Effector CD8-positive, alpha-beta T cell (primary cell): ENCODE measurements at places on chromosomes 1 and 21.

GRCh38 chr1:234246638-234247116, 126.6 kb upstream of the COA6 start:
- no peak for DNase-seq

DNA sequence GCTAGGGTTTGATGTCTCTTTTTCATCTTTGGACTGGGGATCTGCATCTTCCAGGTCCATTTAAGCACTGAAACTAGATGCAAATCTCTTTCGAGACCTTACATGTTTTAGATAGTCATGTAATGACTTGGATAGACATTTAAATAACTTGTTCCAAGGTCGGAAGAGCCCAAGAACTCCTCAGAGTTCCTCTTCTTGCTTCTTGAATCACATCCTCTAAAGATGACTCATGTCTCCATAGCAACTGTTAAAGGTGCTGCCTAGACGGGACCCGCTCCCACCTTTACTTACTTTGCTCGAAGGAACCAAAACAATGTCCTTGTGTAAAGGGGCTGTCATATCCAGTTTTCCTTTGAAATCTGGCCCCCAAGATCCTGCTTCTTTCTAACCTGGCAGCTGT, 130.0 kb downstream of the EDEM3 start:
- no peak for DNase-seq

GRCh38 chr1:93093332-93094006, 14.4 kb downstream of the MTF2 start:
- no peak for DNase-seq

DNA sequence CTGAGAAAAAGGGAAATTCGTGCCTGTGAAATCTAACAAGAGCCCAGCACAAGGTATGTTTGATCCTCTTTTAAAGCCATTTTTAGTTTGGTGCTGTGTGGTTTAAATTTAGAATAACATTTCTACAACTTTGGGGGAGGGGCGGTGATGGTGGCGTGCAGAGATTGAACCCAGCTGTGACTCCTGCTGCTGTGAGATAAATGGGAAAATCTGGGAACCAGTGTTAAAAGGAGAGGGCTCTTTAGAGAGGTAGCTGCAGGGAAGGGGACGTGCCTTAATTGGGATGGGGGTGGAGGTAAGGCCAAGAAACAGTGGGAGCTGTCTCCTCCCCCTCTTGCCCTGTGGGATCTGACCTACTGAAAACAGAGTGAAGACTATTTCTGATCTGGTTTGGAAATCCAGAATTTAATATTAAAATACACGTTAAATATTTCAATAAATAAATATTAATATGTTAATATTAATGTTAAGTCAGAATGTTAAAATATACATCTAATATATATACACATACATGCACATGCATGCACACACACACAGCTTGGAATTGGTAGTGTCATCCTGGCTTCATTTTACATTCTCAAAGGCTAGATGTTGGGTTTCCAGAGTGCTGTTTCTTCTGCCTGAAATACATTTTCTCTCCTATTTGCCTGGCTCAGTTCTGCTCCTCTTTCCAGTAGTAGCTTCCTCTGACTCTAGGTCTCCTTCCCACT, 30.1 kb upstream of the DNAJC6 start:
- DNase-seq, result no peak

DNA sequence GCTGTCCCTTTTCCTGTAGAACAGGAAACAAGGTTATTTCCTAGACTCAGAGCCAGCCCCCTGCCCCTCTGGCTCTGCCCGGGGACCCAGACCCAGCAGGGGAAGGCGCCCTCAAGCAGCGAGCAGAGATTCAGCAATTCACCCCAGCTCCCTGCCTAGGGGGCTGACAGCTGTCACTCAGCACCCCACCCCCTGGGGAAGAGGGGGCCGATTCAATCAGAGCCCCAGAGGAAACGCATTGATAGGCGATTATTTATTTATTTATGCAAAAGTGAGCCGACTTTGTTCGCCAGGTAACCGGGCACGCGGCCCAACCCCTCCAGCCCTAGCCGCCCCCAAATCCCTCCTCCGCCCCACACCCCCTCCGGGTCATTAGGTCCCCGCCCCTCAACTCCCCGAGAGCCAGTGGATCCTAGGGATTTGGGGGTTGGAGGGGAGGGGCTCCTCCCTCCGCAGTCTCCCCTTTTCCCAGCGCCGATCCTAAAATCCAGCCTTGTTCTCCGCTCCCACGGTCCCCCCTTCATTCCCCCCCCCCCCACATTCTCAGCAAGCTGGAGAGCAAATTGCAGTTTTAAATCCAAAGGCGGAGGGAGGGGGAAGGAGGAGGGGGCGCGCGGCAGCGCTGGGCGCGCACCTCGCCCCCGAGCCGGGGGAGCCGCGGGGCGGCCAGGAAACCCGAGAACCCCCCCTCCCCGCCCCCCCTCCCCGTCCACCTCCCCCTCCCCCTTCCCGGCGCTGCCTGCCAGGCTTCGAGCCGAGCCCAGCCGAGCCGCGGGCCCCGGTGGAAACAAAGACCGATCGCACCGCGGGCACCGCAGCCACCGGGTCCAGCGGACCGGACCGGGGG, 1.3 kb downstream of the AHDC1 start:
- DNase-seq, result peak; percentile 17

DNA sequence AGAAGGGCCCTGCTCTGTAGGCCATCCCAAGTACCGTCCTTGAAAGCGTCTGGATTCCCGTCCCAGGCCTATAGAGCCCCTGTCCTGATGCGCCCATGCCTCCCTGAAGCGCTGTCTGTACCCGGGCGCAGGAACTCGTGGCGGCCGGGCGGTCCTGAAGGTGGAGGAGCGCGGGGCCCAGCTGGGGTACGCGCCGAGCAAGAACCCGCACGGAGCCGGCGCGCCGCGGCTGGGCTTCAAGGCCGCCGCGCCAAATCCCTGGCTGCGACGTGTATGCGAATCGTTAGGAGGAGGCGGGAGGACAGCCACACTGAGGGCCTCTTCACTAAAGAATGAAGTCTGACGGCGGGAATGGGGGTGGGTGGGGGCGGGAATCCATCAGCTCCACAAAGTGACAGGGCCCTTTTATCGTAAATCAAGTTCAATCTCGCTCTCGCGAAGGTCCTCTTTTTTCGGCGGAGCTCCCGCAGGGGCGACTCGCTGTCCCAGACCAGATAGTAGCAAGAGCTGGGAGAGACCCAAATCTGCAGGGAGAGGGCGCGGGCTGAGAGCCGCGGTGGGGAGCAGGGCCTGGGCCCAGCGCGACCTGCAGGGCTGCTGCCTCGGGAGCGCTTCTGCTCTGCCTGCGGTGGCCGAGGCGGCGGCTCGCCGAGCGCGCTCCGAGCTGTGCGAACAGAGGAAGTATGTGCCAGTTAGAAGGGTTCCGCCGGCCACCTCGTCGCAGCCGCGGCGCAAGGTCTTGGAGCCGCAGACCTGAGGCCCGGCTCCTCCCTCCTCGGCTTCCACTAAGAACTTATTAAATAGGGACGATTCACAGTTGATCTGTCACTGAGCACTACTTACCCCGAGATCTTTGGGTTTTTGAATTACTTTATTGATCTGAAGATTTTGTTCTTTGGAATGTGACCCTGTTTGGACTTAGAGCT, 10.4 kb downstream of the BARHL2 start:
- DNase-seq, result no peak

DNA sequence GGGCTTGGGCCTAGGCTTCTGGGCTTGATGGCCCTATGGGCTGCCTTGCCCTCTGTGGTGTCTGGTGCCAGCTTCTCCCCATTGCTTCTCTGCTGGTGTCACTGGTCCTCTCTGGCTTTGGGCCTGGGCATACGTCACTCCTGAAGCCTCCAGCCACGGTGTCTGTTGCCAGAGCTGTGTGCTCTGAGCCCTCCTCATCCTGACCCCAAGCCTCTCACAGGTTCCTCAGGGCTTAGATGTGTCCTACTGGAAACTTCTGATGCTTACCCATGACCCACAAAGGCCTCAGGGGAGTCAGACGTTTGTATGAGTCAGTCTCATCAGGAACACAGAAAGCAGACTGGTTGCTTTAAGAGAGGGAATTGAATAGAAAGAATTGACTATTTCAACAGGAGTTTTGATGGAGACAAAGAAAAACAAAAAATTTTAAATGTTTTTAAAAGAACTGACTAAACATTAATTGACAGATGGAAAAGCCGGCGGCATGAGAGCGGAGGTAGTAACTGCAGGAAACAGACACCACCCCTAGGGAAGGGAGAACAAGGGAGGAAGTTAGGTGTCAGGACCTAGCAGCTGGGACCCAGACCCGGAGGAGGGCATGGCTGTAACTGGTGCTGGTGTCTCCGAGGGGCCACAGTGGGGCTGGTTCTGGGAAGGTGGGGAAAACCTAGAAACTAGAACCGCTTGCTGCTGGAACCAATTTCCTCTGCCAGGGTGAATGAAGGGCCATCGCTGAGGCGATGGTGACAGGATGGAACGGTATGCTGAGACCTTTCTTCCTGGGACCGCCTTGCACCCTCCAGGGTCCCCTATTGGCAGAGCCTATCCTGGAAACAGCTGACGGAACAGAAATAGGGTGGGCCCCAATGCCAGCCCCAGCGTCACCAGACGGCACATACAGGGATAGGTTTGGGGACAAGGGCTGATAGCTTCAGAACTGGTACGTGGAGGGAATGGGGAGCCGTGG, 40.0 kb upstream of the CITED4 start:
- DNase-seq, result no peak

GRCh38 chr1:182889997-182890396, 50.9 kb downstream of the DHX9 start:
- no peak for DNase-seq

DNA sequence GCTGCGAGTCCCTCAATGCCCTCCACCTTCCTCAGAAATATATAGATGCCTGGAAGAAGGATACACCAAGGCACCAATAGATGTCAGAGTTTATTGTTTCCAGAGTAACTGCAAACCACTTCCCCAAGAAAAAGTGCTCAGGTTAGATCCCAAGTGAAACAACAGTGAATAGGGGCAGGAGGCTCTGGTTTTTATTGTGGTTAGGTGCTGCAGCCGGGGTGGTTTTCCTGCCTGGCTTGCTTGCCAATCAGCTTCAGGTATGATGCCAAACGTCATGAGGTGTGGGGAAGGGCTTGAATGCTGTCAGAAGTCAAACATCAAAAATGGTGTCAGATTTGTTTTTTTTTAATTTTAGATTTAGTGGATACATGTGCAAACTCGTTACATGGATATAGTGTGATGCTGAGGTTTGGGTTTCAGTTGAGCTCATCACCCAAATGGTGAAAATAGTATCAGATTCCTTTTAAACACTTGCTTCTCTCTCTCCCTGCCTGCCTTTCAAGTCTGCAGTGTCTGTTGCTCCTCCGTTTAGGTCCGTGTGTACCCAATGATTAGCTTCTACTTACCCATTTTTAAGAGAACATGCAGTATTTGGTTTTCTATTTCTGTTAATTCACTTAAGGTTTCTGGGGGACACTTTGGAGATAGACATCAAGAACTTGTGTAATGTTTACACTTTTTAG, 1317.0 kb downstream of the MRPL39 start:
- peak; percentile 19 for DNase-seq

- DNase-seq, result no peak
Measured at GRCh38 chr1:54928327-54928726, 41.3 kb upstream of the DHCR24 start.

DNA sequence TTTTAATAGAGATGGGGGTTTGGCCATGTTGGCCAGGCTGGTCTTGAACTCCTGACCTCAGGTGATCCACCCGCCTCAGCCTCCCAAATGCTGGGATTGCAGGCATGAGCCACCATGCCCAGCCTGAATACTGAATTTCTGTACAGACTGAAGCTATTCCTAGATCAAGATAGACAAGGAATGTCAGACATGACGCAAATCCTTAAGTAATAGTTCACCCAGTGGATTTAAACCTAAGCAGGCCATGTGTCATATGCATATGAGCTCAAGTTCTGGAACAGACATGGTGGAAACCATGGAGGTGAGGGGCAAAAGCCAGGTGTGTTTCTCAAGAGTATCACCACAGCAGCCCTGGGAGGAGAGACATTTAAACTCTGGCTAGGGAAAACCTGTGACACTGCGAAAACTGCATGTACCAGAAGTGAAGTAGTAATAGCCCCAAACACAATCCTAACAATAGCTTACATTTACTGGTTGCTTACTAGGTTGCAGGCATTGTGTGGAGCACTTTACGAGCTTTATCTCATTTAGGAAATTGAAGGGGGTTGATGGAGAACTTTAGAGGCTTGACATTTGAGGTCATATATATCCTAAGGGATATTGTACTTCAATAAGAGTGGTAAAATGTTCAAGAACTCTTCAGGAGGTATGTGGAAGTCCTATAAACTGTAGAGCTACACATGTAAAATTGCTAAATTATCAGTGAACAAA, 31.7 kb upstream of the MAN1A2 start:
- DNase-seq, result no peak

GRCh38 chr1:96967311-96967710, 245.7 kb downstream of the PTBP2 start:
- no peak for DNase-seq

GRCh38 chr1:71593523-71593922, 512.7 kb upstream of the ZRANB2 start:
- DNase-seq, result no peak
